DMS79 treated with DMSO at 0.1 percent for 48 hours (cell line): ENCODE measurements at places on chromosomes 6 and 20.
A peak's percentile ranks its signal among the peaks of the same experiment; 100 is the strongest.

- DNase-seq: peak; percentile 15
Measured at GRCh38 chr6:106751501-106752252, 122.3 kb downstream of the QRSL1 start.

DNA sequence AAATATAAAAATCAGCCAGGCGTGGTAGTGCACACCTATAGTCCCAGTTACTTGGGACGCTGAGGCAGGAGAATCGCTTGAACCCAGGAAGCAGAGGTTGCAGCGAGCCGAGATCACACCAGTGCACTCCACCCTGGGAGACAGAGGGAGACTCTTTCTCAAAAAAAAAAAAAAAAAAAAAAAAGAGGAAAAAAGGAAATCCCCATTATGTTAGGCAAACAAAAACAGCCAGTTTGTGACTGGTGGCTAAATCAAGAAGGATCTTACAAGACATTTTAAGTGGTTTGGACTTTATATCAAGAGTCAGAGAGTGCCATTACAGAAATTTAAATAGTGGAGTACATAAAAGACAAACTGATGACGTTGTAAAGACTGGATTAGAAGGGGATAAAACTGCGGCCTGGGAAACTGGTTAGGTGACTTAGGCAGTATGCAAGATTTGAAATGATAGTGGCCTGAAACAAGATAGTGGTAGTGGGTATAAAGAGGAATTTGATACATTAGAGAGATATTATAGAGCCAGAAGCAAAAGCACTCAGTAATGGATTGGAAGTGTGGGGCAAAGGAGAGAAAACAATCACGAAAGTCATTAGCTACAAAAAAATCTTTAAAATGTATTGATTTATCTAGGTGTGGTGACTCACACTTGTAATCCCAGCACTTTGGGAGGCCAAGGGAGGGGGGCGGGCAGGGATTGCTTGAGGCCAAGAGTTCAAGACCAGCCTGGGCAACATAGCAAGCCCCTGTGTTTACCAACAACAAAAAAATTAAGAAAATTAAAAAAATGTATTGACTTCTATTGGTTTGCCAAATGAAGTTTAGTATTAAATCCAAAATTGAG, 1.7 kb upstream of the MYO6 start:
- peak; percentile 76 for DNase-seq

DNA sequence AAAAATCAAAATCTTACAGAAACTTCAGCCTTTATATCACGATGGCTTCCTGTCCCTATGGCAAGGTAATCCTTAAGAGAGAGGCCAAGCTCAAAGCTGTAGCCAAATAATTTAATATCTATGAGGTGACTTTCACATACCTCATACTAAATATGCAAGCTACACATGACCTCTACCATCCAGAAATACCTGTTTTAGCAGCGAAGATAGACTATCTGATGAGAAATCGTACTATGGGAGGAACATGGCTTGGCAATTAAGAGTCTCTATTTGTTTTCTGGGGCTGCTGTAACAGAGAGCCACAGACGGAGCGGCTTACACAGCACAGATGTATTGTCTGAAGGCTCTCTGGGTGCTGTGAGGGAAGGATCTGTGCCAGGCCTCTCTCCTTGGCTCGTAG, 31.0 kb upstream of the SALL4 start:
- no peak for DNase-seq

- DNase-seq: no peak
Measured at GRCh38 chr6:56419191-56419590, 171.8 kb upstream of the COL21A1 start.

GRCh38 chr20:60167812-60168211, 209.6 kb downstream of the CDH26 start:
- no peak for DNase-seq

- DNase-seq: no peak
Measured at GRCh38 chr6:31285486-31285885, 13.6 kb upstream of the HLA-C start.

DNA sequence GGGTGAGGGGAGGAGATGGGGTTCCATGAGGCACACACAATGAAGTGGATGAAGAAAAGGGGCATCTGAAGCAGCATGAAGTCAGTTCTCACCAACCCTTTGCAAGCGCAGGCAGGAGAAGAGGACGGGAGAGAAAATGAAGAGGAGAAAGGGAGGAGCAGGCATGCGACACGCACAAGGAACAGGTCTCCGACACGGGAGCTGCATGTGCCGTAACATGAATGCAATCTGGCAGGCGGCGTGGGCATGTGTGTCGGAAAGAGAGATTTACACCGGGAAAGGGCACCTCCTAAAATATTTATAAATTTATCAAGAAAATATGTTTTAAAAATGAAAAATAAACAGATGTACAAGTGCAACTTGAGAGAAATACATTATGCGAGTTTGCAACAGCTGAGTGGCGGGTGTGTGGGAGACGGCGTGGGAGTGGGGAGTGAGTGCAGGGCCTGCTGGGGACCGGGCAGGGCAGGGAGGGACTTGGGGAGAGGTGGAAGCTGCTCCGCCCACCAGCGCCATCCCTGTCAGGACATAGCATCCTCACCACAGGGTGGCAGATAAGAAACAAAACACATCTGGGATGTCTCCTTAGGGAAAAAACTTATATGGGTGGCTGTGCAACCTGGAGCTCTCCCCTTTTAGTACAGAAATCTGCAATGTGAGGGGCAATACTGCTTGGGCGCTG, 40.6 kb downstream of the GJA10 start:
- DNase-seq: no peak

DNA sequence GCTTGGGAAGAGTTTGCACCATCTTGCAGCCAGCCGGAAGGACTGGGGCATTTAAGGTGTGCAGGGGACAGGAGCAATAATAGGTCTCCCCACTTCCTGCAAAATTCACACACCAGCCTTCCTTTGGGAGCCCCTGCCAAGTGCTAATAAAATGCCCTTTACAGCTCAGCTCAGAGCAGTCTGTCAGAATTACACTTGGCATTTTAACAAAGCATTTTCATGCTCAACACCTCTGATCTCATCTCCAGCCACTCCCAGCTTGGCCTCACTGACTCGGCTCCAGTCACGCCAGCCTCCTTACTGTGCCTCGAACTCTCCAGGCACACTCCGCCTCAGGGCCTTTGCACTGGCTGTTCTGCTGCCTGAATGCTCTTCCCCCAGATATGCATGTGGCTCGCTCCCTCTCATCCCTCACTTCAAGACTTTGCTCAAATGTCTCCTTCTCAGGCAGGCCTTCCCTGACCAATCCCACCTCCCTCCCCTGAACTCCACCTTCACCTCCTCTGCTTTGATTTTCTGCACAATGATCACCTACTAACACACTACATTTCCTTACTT, 43.7 kb downstream of the GRM4 start:
- no peak for DNase-seq

- no peak for DNase-seq
Measured at GRCh38 chr6:38159596-38159995, 340.1 kb downstream of the ZFAND3 start.

GRCh38 chr20:881051-881782, 34.9 kb downstream of the ANGPT4 start:
- DNase-seq: no peak

GRCh38 chr6:35051997-35052583, 89.0 kb downstream of the TCP11 start:
- no peak for DNase-seq

DNA sequence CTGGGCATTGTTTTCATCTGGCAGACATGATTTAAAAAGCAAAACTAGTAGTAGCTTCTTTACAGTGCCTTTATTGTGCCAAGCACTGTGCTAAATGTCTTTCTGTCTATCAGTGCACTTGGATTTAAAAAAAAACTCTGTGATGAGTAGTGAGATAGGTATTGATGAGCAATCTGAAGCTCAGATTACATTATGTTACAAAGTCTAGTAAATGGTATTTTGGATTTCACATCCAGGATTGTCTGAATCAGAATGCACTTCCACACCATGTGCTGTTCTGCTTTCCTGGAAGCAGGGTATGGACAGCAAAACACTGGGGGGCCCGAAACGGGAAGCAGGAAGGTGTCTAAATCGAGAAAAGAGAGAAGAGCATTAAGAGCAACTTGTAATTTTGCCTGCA, 103.4 kb upstream of the CCN2 start:
- no peak for DNase-seq

GRCh38 chr6:105174512-105174911, 5.3 kb downstream of the POPDC3 start:
- no peak for DNase-seq

GRCh38 chr6:156485150-156485549, 292.0 kb upstream of the ARID1B start:
- no peak for DNase-seq

GRCh38 chr20:8234580-8234979, 102.5 kb downstream of the PLCB1 start:
- no peak for DNase-seq

- DNase-seq: peak; percentile 84
Measured at GRCh38 chr6:149075616-149076354, 241.7 kb upstream of the TAB2 start.

DNA sequence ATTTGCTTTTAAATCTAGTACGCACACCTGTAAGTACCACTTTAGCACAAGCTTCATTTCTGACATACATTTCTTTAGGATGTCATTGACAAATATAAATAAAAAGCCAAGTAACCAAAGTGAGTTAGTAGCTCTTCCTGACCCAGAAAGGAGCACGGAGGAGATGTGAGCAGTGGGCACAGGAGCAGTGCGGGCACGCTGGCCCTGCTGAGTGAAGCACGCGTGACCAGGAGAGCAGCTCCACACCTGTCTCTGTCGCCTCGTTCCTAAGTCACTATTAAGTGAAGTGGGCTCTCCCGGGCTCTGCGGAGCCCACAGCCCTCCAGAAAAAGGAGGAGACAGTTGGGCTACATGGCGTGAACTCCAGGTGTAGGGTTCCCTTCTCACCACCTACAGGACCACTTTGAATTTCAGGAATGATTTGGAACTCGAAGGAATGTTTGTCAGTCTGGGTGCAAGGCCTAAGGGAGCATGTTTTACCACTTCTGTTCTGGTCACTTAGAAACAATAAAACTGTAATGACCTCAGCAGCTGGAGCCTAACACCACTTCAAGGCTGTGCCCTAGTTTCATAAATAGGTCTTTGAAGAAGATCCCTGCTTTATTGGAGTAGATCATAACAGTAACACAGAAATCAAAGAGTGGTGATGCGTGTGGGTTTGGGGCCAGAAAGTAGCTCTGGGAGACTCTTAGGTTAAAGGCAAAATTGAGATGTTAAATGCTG, 95.9 kb downstream of the FAM120B start:
- peak; percentile 56 for DNase-seq

GRCh38 chr6:76495909-76496308, 423.4 kb upstream of the IMPG1 start:
- no peak for DNase-seq

- DNase-seq: no peak
Measured at GRCh38 chr6:11813606-11814005, 35.0 kb upstream of the ADTRP start.

GRCh38 chr20:58137651-58138265, 90.7 kb downstream of the ANKRD60 start:
- no peak for DNase-seq

DNA sequence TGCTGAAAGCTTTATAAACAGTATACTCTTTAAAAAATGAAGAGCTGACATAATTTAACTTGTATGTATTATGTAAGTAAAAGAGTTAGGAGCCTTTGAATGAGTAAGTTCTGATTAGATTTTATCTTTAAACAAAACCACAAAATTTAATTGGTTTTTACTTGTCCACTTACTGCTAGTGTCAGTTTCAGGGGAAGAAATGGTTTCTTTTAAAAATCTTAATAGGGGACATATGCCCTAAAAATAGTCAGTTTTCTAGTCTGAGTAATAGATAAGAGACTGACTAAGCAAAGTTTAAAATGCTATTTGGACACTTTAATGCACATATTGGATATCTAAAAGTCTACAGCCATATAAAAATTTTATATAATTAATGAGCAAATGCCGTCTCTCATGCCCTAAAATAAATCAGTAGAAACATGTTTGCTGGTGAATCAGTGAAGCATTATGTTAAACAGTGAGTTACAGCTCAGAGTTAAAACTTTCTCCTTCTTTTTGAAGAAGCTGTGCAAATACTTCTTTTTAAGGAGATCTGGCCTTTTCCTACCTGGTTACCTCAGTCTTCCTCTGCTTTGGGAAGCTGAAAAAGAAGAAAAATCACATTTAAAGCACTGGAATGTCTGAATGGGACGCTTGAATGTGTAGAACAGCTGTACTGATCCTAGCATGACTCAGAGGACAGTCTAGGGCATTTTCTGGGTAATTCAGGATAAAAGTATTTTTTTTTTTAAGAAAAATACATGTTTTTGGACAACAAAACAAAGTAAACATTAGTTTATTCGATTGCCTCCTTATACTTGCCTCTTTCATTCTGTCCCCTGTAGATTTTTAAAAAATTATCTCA, 55.3 kb downstream of the CDH26 start:
- no peak for DNase-seq

GRCh38 chr6:109686566-109687265, 4.3 kb downstream of the AK9 start:
- no peak for DNase-seq

DNA sequence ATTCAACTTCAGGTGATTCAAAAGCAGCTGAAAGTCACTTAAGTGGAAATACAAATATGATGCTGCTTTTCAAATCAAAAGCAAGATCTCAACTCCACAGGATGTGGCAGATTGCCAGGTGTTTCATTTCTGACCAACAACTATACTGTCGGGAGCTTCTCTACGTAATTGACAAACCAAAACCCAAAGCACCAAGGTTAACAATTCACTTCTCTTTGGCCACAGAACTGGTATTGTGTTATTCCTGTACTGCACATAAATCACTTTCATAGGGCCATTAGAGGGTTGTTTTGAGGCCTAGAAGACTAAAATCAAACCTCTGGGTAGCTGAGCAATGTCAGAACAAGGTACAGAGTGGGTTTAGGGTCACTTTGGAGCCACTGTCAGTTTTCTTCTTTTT, 169.7 kb downstream of the HAO1 start:
- peak; percentile 85 for DNase-seq

- DNase-seq: no peak
Measured at GRCh38 chr20:48171626-48172356, 386.5 kb upstream of the SULF2 start.

GRCh38 chr20:10658876-10659632, 14.7 kb downstream of the JAG1 start:
- DNase-seq: no peak

- no peak for DNase-seq
Measured at GRCh38 chr20:15033891-15034290, 696.5 kb upstream of the FLRT3 start.

DNA sequence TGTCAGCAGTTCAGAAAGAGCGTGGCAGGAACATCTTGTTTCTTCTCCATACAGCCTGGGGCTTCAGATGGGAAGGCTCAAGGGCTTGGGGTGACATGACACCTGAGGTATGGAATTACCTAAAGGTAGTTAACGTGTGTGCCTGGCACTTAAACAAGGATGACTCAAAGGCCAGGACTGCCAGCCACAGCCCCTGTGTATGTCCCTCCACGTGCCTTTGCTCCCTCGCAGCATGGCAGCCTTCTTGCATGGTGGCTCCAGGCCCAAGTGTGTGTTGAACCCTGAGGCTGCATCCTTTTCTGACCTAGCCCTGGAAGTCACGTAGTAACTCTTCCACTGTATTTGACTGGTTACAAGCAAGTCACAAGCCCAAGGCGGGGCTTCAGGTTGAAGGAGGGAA, 33.6 kb upstream of the MYL9 start:
- no peak for DNase-seq

- DNase-seq: peak; percentile 82
Measured at GRCh38 chr20:25017257-25017803, 24.8 kb upstream of the APMAP start.

- DNase-seq: no peak
Measured at GRCh38 chr20:9066191-9066590, 2.7 kb upstream of the PLCB4 start.

- peak; percentile 96 for DNase-seq
Measured at GRCh38 chr6:70413114-70413991, at the start of gene FAM135A. Gene FAM135A (plus strand): TSS chr6:70413508. CDS start chr6:70428343, 14,835 bp downstream.

- DNase-seq: no peak
Measured at GRCh38 chr6:38427492-38428210, 212.1 kb downstream of the BTBD9 start.

GRCh38 chr6:44133003-44133931, 5.9 kb downstream of the TMEM63B start:
- DNase-seq: no peak
